ENCODE measurements at places on chromosomes 4 and X.

- no peak for DNase-seq
Observed at GRCh38 chr4:156972379-156973015, 898 bp upstream of the PDGFC start.

DNA sequence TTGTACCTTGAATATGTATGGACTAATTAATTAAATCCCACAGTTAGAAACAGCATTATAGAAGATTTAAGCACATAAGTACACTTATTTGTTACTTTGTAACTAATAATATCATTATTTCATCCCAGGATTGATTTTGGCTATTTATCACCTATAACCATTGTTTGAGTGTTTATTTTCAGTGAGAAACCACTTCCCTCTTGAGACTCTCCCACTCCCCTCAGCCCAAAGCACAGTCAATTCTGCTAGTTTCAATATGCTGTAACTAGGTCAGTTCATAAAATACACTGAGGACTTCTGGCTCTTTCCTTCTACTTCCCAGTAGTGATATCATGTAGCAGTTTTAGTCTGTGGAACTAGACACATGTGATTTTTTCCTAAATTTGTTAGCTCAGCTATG is 16.3 kb downstream of the OFD1 start:
- no peak for DNase-seq

DNA sequence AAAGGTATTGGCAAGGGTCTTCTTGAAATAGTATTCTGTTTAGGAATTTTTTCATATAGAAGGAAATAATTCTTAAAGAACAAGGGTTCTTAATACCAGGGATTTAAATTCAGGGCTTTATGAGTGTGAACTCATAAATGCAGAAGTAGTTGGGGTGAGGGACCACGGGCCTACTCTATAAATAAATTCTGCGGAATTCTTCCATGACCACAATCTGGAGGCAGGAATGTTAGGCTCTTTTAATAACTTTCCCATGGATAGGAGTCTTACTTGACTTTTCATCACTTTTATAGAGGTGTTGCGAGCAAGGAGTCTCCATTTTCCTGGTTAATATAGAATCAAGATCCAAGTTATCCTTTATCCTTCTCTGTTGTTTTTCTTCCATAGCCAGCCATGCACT is 76.7 kb upstream of the SLC4A4 start:
- DNase-seq: no peak

GRCh38 chrX:107506596-107507031 is 57.2 kb downstream of the FRMPD3 start:
- DNase-seq: no peak

GRCh38 chrX:3195845-3196244 is 150.6 kb downstream of the MXRA5 start:
- no peak for DNase-seq

DNA sequence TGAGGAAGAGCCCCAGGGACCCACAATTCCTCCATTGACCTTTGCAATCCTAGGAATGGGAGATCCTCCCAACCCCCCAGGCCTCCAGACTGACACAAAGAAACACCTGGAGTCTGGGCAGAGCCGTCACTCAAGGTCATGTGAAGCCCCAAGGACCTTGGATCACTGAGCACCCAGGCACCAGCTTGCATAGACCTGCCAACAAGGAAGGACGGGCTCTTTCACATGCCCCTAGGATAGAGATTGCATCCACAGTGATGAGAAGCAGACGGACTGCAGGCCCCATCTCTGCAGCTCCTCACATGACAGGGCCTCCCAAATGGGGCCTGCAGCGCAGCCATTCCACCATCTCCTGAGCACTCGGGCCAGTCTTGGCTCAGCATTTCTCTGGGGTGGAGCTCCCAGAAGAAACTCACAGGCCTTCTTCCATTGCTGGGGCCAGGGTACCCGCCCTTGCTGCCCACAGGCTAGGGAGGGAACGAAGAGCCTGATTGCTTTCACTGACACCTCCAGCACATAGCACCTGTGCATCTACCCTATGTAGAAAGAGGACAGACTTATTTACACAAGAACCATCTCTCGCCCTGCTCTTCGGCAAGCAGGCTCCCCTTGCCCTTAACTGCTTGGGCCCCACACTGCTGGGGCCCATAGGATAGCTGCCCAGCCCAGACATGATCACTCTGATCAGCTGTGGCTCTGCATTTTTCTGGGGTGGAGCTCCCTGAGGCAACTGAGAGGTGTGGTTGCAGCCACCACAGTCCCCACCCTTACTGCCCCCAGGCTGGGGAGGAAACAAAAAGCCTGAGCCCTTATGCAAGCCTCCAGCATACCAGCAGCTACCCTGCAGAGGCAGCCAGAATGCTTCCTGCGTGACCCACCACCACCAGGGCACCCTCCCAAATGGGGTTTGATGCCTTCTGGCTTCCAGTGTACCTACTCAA is 185.7 kb upstream of the ZCCHC13 start:
- DNase-seq: no peak

DNA sequence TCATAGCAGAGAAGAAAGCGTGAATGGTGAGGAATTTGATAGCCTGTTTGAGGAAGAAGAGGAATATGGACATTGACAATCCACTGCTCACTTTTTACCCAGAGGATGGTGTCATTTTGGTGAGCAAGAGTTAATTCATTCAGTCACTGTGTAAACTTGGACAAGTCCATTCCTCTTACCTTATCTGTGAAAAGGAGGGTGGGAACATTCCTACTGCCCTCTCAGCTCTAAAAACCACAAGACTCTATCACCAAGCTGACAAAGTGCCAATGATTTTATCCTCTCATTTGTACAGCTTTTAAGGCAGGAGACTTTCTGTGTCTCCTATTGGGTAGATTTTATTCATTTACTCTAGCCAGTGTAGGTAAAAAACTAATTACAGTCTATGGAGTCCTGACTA is 103.8 kb downstream of the LUZP4 start:
- no peak for DNase-seq

- no peak for DNase-seq
Observed at GRCh38 chr4:117479673-117480072, 394.3 kb upstream of the TRAM1L1 start.

DNA sequence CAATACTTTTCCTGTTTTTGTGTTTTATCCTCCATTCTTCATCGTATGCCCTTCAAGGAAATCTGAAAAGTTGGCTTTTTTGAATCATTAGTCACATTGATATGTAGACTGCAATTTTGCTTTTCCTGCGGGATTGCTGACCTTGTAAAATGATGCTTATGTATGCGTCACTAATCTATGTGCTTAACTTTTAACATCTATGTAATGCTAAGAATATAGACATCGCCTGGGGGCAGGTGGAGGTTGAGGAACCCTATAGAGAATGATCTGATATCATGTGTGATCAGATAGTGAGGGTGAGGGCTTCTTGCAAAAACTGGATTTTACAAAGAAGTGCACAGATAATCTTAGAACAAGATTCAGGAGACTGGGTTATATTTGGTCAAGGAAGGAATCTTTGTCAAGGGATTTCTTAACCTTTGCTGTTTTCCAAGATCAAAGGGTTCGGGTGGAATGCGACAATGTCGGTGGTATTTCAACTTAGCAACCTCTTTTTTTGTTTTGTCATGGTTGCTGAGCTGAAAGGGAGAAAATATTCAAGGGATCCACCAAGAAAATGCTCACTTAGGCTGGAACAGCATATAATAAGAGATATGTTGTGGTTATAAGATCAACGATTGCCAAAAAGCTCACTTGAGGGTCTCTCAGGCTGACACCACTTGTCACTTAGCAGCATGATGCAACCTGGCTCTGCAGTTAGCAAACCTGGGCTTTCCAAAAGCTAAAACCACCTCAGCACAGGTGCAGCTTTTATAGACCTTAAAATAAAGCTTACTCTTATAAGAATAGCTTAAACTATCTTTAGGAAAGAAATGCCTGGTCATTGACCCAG is 70.6 kb upstream of the PUDP start:
- DNase-seq: no peak

DNA sequence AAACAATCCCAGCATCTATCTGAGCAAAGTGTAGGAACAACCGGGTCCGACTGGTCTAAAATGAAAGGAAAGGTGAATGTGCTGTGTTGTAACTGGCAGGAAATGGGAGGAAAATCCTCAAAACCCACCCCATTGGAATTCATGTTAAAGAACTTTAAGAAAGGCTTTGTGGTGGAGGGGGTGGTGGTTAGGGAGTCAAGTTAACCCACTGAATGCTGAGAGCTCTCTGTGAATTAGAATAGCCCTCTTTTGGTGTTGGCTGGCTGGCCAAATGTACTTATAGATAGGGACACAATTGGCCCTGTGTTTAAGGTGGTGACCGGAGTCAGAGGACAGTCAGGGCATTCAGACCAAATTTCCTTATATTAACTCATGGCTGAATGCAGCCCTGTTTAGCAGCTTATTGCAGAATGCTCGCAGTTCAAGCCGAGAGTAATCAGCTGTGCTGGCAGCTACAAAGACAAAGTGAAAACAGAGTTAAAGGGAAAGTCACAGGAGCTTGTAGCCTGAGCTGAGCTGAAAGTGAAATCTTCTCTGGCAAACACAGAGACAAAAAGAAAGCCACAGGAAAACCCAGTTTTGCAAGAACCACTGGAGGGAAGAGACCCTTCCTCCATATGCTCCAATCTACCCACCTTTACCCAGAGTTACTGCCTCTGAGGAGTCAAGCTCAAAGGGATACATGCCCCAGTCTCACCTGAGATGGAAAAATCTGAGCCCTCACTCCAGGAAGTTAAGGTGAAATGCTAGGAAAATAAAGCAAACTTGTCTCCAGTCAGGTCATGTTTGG is 38.5 kb upstream of the UGT2B7 start:
- DNase-seq: no peak

- no peak for DNase-seq
Observed at GRCh38 chr4:76293772-76294171, 12.8 kb upstream of the STBD1 start.

DNA sequence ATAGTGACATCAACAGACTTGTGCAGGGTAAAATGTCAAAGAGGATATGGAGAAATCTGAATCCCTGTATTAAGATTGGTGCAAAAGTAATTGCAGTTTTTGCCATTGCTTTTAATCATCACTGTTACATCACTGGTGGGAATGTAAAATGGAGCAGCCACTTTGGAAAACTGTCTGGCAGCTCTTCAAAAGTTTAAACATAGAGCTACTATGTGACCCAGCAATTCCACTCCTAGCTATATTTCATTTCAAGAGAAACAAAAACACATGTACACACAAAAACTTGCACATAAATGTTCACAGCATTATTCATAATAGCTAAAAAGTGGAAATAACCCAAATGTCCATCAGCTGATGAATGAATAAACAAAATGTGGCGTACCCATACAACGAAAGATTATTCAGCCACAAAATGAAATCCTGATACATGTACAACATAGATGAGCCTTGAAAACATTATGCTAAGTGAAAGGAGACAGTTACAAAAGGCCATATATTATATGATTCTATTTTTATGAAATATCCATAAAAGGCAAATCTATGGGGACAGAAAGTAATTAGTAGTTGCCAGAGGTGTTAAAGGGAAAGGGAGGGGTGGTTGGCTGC is 106.4 kb downstream of the AMELX start:
- DNase-seq: no peak

All from D721Med (cell line).